ENCODE measurements at places on chromosomes 11 and 22. TPM values are rescaled to one million over a fixed set of nuclear protein-coding genes. Genes with fewer than 3 reads are reported as not detected.

GRCh38 chr22:30202531-30203006, 44.0 kb downstream of the LIF start:
- DNase-seq: no peak

GRCh38 chr22:25413620-25414019, 150.9 kb upstream of the GRK3 start:
- no peak for DNase-seq

GRCh38 chr11:35937700-35938099, 6.2 kb upstream of the LDLRAD3 start:
- DNase-seq: no peak

DNA sequence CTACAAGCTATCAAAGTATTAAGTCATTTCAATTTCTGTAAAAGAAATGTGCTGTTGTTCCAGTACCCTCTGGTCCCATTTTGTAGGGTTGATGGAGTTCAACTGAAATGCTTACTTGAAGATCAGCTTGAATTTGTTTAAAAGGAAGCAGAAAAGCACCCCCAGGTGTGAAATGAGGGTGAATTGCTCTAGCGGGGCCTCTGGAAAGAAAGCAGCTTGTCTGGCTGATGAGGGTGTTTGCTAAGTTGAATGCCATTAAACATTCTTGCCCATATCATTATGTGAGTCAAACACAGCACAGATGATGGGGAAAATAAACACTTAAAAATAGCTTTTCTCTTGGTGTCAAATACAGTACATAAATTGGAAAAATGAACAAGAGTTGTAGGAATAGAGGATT, 280.3 kb downstream of the RAB38 start:
- no peak for DNase-seq

DNA sequence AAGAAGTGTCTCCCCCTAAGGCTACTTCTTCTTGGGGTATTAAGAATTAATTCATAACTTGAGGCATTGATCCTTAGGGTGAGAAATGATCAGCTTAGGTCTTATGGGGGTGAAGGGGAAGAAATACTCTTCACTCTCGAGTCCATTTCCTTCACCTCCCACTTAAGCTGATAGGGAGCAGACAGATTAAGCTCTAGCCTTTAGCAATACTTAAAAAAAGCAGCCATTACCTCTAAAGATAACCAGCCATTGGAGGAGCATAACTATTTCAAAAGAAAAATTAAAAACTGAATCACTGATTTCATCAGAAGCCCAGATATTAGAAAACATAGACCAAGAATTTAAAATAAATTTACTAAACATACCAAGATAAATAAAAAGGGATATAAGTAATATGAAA, 60.5 kb downstream of the ENTHD1 start:
- DNase-seq: no peak

DNA sequence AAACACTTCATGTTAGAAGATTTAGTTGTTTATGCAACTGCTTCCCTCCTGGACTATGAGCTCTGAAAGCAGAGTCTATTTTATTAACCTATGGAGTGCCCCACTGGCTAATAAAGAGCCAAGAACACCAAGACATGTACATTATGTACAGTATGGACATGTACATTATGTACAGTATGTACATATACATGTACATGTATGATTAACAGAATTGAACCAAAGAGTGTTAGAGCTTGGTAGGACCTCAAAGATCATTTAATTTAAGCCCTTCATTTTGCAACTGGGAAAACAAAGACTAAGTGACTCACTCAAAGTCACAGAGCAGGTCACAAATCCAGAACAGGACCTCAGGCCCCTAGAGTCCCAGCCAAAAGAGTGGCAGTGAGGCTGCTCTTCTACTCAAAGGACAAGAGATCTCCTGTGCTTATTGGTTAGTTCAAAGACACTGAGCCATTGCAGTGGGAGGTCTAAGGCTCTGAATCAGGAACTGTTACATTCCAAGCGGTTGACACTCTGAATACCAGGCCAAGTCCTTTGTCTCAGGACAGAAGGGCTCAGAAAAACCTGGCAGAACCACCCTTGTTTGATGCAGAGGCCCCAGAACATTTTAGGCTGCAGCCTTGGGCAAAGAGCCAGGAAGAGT, 103.8 kb downstream of the FAM168A start:
- DNase-seq: no peak

- DNase-seq: no peak
Measured at GRCh38 chr11:86735451-86736290, 63.3 kb upstream of the ME3 start.

DNA sequence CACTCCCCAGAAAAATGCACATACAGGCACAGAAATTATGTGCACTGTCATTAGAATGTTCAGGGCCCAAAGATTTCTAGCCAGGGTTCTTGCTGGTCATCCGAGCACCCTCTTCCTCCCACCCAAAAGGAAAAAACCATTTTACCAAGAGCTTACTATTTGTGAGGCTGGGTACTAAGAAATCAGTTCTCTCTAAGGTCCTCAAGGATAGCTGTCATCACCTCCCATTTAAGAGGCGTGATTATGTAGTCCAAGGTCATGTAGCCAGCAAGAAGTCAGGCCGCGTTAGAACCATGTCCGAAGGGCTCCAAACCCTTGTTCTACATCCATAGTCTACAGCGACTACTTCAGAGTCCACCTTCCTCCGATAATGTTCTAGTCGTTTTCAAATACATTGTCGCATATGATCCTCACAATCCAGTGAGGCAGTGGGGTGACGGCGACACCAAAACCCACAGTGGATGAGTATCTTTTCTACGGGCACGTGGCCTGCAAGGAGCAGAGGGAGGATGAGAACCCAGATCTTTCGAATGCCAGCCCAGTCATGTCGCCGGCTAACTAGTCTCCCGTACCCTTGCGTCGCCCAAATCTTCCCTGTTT, 634 bp downstream of the TIMM8B start:
- DNase-seq: peak; percentile 1

DNA sequence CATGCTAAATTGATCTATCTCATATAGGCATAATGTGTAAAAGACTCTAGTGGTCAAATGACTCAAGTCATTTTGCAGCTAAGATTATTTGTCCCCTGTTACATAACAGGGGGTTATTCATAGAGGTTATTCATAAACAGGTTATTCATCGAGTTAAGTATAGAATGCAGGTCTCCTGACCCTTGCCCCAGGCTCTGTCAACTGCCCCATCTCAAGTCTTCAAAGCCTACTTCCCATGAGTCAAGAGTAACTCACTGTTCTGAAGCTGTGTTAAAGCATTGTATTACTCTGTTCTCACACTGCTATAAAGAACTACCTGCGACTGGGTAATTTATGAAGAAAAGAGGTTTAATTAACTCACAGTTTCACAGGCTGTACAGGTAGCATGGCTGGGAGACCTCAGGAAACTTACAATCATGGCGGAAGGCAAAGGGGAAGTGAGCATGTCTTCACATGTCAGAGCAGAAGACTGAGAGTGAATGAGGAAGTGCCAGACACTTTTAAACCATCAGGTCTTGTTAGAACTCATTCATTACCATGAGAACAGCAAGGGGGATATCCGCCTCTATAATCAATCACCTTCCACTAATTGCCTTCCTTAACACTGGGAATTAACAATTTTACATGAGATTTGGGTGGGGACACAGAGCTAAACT, 226.2 kb upstream of the BLID start:
- DNase-seq: no peak

- no peak for DNase-seq
Measured at GRCh38 chr11:37704791-37705190, 1106.8 kb upstream of the RAG2 start.

- no peak for DNase-seq
Measured at GRCh38 chr22:40237788-40238424, 60.2 kb downstream of the TNRC6B start.

- DNase-seq: no peak
Measured at GRCh38 chr11:81444297-81444696, 1289.4 kb downstream of the FAM181B start.

DNA sequence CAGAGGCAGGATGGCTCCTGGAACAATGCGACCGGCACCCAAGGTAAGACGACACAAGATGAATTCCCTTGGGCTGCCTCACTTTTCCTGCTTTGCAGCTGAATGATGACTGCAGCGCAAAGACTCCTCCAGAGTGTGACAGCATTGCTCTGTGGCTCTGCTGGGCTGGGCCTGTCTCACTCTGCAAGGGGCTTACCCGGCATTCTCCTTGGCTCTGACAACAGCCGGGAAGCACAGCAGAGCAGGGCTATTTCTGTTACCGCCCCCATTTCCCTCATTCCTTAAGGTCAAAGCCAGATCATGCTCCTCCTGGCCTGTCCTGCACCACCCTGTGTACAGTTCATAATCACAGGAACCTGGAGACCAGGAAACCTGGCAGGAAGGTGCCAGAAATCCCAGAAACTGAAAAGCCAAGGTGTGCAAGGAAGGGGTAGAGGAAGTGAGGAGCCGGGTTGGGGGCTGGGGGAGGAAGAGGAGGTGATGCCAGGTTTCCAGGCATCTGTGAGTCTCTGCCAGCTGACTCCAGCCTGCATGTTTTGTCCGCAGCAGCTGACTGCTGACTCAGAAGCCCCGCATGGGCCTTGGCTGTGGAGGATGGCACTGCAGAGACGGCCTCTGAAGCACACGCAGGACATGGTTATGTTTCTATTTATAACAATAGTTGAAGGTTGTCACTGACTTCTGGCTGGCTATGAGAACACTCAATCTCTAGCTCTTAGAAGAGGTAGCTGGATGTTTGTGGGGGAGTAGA, 113.6 kb downstream of the MICAL3 start:
- peak; percentile 86 for DNase-seq

- no peak for DNase-seq
Measured at GRCh38 chr11:119744577-119744976, 15.6 kb upstream of the NECTIN1 start.

GRCh38 chr11:31818874-31819331, 7.8 kb upstream of the PAX6 start:
- DNase-seq: no peak

GRCh38 chr22:45672564-45673481, 1.2 kb downstream of the ATXN10 start:
- no peak for DNase-seq

DNA sequence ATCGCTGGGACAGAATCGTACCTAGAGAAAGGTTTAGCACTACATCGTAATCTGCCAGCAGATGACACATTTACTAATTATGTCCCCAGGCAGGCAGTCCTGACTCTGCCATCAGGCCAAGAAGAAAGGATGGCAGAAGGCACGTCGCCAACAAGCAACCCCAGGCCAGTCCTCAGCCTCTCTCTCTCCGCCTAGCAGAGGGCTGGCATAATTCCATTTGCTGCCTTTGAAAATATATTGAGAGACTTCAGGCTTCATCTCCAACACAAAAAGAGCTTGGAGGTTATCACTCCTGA, 1517.0 kb downstream of the TBC1D22A start:
- no peak for DNase-seq

GRCh38 chr22:28442711-28443525, 236.7 kb downstream of the TTC28 start:
- DNase-seq: no peak

- DNase-seq: no peak
Measured at GRCh38 chr22:49007013-49007653, 820.5 kb downstream of the BRD1 start.

DNA sequence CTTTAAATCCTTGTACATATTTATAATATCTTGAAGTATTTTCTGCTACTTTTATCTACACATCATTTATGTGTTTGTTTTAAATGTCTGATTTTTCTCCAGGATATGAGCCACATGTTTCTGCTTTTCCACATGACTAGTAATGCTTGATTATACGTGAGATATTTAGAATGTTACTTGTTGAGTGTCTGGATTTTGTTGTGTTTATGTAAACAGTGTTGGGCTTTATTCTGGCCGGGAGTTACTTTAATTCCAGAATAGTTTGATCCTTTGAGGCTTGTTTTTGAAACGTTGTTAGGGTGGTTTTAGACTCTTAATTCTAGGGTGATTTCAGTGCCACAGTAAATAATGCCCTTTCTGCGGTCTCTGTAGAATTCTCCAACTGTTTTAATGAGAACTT, 252.9 kb downstream of the BLID start:
- DNase-seq: no peak

GRCh38 chr22:38951734-38952133, 5.7 kb upstream of the APOBEC3A start:
- DNase-seq: no peak

- no peak for DNase-seq
Measured at GRCh38 chr11:134639586-134640330, 227.7 kb upstream of the B3GAT1 start.

DNA sequence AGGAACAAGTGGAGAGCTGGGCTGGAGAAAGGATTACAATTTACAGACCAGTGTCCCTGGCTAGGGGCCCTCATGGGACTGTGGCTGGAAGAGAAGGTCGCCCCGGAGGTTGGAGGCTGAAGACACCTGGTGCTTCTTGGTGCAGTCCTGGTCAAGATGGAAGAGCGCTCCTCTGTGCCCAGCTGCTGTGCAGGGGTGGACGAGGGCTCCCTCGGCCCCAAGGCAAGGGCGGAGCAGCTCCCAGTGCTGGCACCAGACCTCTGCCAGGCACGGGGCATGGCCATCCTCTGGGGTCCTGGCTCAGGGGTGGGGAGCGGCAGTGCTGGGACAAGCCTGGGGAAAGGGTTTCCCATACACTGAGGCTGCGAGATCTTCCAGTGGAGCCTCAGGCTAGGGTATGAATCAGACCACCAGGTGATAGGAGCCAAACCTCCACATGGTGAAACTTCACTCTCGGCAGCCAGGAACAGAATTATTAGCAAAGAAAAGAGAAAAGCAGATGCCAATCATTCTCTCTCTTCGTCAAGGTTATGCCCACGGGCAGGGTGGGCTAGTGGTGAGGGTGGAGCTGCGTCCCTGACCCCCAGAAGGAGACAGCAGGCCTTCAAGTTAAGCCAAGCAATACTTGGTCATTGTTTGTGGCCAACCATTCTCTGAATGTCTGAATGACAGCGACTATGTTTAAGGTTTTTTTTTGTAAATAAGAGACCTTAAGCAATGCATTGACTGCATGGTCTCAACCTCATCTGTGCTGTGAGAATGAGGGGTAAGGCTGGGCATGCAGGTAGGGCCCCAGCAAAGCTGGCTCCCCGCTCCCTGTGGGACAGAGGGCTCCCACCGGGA, 32.1 kb downstream of the PPM1F start:
- no peak for DNase-seq

DNA sequence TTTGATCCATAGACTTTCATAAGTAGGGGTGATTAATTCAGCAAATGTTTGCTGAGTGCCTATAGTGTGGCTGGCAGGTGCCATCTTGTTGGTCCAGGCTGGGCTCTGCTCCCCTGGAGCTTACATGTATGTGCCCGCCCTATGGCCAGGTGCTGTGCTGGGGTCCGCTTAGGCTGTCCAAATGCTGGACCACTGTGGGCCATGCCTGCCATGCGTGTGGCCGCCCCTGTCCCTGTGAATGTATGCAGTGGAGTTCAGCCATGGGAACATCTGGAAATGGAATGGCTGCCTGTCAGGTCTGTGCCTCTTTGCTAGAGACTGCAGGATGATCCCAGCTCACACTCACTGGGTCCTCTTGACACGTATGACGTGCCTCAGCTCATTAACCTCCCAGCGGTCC, 594.6 kb downstream of the TBC1D22A start:
- no peak for DNase-seq

ANGPTL5 gene
- not detected for total RNA-seq

INPPL1 gene
- 31.3 TPM for total RNA-seq

CRACR2B gene
- total RNA-seq: 12.1 TPM

SLC22A12 gene
- total RNA-seq: not detected

TSPAN32 gene
- total RNA-seq: not detected

CDON gene
- total RNA-seq: 4.8 TPM

OR52H1 gene
- 0.13 TPM for total RNA-seq

CASP12 gene
- 7.0 TPM for total RNA-seq

HTATIP2 gene
- 45.1 TPM for total RNA-seq

OR8J3 gene
- total RNA-seq: not detected

TUB gene
- total RNA-seq: 1.4 TPM

DRD2 gene
- not detected for total RNA-seq

Measured in dermis microvascular lymphatic vessel endothelial cell (primary cell).